ENCODE measurements at places on chromosomes 11 and 22. TPM values are rescaled to one million over a fixed set of nuclear protein-coding genes. Genes with fewer than 3 reads are reported as not detected.

GRCh38 chr11:133687781-133688180 lies 155.5 kb upstream of the OPCML start:
- DNase-seq: no peak

- DNase-seq: no peak
Measured at GRCh38 chr11:42967653-42968052, 344.1 kb upstream of the API5 start.

GRCh38 chr11:66550887-66551286 lies 4.2 kb downstream of the ACTN3 start:
- DNase-seq: no peak

- peak; percentile 89 for DNase-seq
Measured at GRCh38 chr11:7665473-7666291, 7.6 kb downstream of the CYB5R2 start.

- DNase-seq: no peak
Measured at GRCh38 chr11:129652835-129653234, 162.8 kb upstream of the TMEM45B start.

GRCh38 chr11:121437018-121437685 lies 15.0 kb upstream of the SORL1 start:
- DNase-seq: no peak

DNA sequence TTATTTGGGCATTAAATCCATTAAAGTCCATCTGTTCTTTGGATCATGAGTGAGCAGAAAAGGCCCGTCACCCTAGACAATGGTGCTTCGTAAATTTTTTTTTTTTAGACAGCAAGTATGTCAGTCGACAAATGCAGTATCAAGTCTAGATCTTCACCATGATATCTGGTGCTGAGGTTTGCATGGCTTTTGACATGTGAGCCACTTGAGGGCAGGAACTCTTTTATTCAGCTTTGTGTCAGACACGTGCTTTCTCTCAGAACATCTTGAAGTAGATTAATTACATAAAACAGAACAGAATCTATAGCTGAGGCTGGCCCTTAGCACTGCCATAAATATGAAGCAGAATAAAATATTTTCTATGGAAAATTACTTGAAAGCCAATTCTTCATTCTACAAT lies 62.9 kb upstream of the CARD18 start:
- DNase-seq: no peak

- no peak for DNase-seq
Measured at GRCh38 chr11:87437133-87437843, 399.6 kb downstream of the TMEM135 start.

DNA sequence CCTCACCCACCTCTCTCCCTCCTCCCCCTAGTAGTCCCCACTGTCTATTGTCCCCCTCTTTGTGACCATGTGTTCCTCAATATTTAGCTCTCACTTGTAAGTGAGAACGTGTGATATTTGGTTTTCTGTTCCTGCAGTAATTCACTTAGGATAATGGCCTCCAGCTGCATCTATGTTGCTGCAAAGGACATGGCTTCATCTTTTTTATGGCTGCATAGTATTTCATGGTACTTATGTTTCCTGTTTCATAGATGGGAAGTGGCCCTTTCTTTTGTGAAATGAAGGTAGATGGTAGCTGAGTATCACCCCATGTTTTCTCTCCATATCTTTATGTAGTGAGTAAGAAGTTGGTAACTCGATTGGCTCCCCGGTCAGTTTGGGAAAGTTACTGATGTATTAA lies 66.6 kb upstream of the CREB3L1 start:
- DNase-seq: no peak

- no peak for DNase-seq
Measured at GRCh38 chr11:15940462-15941205, 415.7 kb downstream of the SOX6 start.

DNA sequence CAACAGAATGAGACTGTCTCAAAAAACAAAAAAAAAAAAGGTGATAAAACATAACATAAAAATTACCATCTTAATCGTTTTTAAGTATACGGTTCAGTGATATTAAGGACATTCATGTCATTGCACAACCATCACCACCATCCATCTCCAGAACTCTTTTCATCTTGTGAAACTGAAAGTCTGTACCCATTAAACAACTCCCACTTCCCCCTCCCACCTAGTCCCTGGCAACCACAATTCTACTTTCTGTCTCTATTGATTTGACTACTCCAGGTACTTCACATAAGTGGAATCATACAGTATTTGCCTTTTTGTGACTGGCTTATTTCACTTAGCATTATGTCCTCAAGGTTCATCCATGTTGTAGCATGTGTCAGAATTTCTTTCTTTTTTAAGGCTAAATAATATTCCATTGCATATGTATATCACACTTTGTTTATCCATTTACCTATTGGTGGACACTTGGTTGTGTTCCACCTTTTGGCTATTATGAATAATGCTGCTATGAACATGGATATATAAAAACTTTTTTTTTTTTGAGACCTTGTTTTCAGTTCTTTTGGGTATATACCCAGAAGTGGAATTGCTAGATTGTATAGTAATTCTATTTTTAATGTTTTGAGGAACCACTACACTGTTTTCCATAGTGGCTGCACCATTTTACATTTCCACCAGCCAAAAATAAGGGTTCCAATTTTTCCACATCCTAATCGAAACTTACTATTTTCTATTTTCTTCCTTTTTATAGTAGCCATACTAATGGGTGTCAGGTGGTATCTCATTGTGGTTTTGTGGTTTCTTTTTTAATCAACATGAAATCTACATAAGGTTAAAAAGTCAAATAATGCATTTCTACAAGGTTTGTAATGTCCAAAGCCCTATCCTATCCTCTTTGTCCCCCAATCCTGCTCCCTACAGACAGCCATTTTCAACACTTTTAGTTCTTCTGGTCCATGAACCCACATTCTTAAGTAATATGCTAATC lies 23.4 kb upstream of the PIK3C2A start:
- DNase-seq: no peak

DNA sequence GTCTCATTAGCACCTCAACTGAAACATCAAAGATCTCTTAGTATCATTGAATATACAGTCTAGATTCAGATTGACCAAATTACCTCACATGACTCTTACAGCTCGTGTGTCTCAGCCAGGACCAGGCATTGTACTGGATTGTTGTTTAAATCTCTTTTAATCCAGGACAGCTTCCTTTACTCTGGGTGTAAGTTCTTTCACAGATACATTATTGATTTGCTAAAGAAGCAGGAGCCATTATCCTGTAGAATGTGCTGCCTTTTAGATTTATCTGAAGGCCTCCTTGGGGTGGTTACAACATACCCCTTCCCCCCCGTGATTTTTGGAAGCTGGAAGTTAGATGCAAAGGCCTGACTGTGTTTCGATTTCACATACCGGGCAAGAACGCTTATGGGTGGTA lies 4.2 kb downstream of the MCM5 start:
- DNase-seq: no peak

GRCh38 chr11:87263979-87264378 lies 226.2 kb downstream of the TMEM135 start:
- DNase-seq: no peak

OSBP2 gene
- 25.5 TPM for polyA plus RNA-seq

CLMP gene
- polyA plus RNA-seq: 27.1 TPM

TBX1 gene
- polyA plus RNA-seq: 1.1 TPM

Data from hepatocyte (in vitro differentiated cells).